T-helper 2 cell (primary cell): ENCODE measurements at places on chromosomes 11 and 22.

GRCh38 chr11:207863-208180 lies 314 bp downstream of the RIC8A start:
- no peak for DNase-seq

DNA sequence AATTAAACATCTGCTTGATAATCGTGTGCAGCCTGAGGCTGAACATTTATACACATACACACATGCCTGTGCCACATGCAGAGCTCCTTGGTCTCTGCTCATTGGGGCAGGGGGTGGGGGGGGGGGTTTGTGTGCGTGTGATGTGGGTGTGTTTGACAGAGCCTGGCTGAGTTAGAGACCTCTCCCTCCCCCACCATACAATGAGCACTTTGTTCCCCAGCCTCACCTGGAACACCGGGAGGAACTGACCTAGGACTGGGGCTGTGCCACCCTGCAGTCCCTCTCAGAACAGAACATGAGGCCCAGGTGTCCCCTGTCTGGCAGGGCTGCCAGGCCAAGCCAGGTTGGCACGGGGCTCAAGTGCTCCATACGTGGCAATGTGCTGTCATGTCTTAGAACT lies 96.6 kb downstream of the TP53I11 start:
- DNase-seq = no peak

- no peak for DNase-seq
These were observed 10.0 kb upstream of the PLET1 start for GRCh38 chr11:112270551-112271180.

GRCh38 chr11:124867700-124868099 lies 2.5 kb downstream of the ROBO3 start:
- no peak for DNase-seq

- DNase-seq = no peak
These were observed 25.3 kb downstream of the STIM1 start for GRCh38 chr11:3880724-3881123.

DNA sequence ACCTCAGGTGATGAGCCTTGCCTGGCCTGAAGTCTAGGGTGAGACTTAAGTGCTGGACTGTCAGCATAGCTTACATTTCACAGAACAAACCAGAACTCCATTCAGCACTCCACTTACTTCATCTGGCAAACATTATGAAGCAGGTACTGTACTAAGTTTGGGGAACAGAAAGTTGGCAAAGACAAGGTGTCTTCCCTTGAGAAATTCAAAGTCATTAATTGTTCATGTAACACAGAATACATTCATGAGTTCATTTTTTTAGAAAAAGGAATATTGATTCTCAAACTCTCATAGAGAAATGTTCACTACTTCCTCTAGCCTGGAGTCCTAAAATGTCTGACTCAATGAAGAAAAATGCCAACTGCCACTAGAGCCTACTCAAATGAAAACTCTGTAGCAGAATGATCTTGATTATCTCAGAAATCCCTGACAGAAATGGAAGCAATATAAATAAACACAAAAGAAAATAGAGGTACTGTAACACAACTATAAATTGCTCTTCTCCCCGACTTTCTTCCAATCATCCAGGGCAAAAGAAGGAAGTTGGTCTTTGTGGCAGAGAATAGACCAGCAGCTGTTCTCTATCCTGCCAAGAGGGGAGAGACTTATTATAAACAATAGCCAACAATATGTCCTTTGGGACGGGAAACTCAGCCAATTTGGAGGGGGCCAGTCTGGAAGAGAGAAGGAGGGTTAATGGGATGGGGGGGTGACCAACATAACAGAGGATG lies 129.2 kb upstream of the MTMR2 start:
- DNase-seq = no peak

GRCh38 chr11:69101115-69101791 lies 52.5 kb downstream of the TPCN2 start:
- peak; percentile 54 for DNase-seq

- DNase-seq = no peak
These were observed 62.4 kb upstream of the BMAL1 start for GRCh38 chr11:13215149-13215548.

DNA sequence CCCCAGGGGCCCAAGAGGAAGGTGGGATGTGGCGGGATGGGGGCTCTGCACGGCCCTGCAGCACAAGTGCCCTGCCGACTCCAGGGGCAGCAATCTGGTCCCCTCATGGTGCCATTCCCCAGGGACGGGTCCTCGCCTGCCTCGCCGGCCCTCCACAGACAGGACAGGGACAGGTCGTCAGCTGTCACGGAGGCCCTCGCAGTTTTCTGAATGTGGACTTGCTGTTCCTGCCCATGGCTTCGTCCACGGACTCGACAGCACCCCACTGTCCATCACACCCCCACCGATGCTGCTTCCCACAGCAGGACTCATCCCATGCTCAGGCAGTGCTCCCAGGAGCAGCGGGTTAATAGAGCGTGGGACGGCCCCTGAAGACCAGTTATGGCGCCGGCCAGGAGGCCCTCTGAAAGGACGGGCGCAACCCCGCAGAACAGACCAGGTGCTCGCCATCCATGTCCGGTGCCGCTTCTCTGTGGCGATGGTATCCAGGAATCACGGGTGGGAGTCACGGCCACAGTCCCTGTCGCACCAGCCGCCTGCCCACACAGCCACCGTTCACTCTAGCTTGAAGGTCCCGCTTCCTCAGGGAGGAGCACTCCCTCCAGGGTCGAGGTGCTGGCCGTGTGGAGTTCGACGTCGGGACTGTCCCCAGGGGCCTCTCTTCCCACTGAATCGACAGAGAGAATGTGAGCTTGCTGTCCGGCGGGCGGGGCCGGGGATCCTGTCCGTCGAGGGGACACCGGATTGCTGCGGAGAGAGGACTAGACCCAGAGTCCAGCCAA lies 18.5 kb upstream of the MUC2 start:
- no peak for DNase-seq

DNA sequence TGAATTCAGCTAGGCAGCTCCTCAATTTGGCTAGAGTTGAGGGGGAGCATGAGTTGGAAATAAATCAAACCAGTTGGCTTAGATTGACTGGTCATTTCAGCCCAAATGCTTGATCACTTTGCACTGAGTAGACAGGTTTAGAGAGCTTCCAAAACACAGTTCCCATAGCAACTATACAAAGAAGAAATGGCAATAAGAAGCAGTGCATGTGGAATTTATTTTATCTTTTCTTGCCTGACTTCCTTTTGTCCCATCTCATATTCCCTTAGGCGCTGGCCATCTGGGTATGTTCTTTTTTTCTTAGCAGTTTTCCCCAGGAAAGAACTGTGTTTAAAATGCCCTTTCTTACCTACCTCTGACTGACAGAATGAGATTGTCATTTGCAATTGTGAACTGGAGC lies 38.7 kb upstream of the C11orf87 start:
- no peak for DNase-seq

DNA sequence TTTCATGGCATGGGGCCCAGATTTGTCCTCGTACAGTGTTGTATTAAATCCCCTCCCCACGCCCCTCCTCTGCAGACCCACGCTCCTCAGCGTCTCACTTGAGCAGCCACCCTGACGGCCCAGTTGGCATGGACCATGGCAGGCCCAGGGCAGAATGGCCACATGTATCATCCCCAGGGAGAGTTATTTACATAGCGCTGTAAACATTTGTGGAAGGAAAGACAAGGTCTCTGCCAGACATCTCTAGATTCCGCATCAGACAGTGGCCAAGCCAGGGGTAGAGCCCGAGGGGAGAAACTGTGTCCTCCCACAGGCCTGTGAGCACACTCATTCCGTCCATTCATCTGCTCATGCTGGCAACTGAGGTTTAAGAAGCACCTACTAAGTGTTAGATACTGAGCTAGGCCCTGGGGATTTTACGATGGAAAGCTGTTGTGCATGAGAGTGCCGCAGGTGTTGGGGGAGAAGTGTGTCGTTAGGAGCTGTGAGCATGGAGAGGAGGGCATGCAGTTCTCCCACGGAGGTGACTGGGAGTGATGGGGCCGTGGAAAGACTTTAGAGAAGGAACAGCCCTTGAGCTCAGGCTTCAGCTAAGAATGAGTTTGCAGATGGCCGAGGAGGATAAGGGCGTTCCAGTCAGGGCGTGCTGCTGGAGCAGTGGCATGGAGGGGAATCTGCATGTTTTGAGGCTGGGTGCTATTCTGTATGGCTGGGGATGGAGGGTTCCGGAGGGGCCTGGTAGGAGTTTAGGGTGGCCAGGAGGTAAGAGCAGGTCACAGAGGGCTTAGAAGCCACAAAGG lies 94.9 kb downstream of the GRIK4 start:
- no peak for DNase-seq

GRCh38 chr11:67437082-67437808 lies at the start of gene PTPRCAP:
Gene PTPRCAP, minus strand, starts transcription at chr11:67437682. Its CDS starts 63 bp downstream, at chr11:67437619.
- peak; percentile 52 for DNase-seq

DNA sequence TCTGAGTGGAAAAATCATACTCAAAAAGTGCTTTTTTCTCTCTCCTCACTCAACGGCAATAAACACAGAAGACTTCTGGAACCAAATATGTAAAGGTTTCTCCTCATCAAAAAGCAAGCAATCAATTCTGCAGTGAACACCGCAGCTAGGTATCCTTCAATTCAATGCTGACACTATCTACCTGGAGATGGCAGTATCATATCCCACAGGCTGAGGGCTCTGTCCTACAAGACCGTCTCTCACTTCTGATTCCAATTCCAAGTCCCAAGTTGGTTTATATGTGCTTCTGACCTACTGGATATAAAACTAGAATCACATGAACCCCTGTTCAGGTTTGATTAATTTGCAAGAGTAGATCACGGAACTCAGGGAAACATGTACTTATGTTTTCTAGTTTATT lies 59.7 kb upstream of the LUZP2 start:
- DNase-seq = no peak

- no peak for DNase-seq
These were observed 316.8 kb downstream of the CASP12 start for GRCh38 chr11:104581246-104581980.

- DNase-seq = no peak
These were observed 7.0 kb downstream of the HPS5 start for GRCh38 chr11:18314784-18315523.

- no peak for DNase-seq
These were observed 70.1 kb upstream of the PHOX2A start for GRCh38 chr11:72313912-72314598.

GRCh38 chr22:39503630-39504029 lies 1.5 kb downstream of the MIEF1 start:
- DNase-seq = no peak

DNA sequence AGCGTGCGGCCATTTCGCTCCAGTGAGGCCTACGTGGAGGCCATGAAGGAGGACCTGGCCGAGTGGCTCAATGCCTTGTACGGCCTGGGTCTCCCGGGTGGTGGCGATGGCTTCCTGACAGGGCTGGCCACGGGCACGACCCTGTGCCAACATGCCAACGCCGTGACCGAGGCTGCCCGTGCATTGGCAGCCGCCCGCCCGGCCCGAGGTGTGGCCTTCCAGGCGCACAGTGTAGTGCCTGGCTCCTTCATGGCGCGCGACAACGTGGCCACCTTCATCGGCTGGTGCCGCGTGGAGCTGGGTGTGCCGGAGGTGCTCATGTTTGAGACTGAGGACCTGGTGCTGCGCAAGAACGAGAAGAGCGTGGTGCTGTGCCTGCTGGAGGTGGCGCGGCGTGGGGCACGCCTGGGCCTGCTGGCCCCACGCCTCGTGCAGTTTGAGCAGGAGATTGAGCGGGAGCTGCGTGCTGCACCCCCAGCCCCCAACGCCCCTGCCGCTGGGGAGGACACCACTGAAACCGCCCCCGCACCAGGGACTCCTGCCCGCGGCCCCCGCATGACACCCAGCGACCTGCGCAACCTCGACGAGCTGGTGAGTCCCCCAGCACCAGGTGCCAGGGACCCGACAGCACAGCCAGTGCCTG lies 1.8 kb downstream of the GAS2L1 start:
- no peak for DNase-seq

DNA sequence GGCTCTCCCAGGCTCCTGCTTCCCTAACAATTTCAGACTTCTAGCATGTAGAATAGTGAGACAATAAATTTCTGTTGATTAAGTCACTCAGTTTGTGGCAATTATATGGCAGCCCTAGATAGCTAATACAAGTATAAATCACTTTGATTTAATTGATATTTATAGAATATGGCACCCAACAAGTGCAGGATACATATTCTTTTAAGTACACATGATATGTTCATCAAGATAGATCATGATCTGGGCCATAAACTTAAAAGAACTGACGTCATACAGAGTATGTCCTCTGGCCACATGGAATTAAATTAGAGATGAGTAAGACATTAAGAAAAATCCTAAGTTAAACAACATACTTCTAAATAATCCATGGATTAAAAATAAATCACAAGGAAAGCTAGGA lies 67.5 kb upstream of the AMOTL1 start:
- DNase-seq = no peak

DNA sequence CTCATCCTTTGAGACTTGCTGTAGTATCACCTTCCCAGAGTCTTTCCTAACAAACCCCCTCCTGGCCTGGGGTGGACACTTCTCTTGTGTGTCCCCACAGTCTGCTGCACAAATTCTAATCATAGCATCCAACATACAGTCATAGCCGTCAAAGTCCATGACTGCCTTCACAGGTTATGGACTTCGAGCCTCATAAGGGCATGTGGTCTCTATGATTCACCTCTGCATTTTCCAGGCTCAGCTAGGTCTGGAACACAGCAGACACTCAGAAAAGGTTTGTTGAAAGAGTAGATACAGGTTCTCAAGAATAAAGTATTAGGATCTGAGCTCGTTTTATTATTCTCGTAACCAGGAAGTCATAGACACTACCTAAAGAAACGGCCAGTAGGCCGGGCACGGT lies 13.2 kb upstream of the SCUBE2 start:
- DNase-seq = no peak

GRCh38 chr11:90775567-90776165 lies 552.8 kb upstream of the CHORDC1 start:
- no peak for DNase-seq

- DNase-seq = no peak
These were observed 5.1 kb downstream of the TMEM121B start for GRCh38 chr22:17115945-17116565.

DNA sequence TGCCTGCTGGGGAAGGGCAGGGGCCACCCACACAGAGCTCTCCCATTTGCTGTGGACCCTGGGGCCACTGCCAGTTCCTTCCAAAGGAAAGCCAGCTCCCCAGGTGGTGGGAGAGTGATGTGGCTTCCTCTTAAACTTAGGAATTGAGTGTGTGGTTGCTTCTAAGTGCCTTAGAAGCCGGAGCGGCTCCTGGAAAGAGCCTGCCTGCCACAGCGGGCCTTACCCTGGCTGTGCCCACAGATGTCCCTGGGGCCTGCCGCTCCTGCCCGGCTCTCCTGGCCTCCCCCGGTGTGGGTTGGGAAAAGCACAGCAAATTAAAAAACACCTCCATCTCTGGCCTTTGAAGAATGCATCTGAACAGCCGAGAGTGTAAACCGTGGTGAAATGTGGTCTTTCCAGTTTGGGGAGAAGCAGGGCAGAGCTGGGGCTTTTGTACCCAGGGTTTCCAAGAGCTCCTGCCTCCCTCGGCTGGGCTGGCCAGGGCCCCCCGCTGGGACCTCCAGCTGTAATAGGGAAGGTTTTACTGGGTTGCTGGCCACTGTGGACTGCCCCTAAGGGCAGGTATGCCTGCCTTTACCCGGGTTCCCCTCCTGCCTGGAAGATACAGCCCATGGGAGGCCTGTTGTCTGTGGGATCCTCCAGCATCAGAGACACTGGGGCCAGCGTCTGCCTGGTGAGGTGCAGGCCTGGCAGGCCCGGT lies 30.2 kb downstream of the LRP5 start:
- DNase-seq = no peak

- DNase-seq = no peak
These were observed 104.3 kb downstream of the EXT2 start for GRCh38 chr11:44199816-44200215.

GRCh38 chr11:46026606-46027293 lies 94.5 kb downstream of the PHF21A start:
- no peak for DNase-seq
